ENCODE measurements at places on chromosomes 5 and 9.

- H3K27me3 ChIP-seq = no peaks in the 10 kb centered on the region
- H3K4me3 ChIP-seq = no peak overlapping the region
- H3K27ac ChIP-seq = no peak overlapping the region
- H3K4me1 ChIP-seq = no peaks in the 10 kb centered on the region
- H3K36me3 ChIP-seq = no peaks in the 10 kb centered on the region
Observed at GRCh38 chr9:72137697-72138365, 11.4 kb upstream of the GDA start.

- H3K36me3 ChIP-seq = no peaks in the 10 kb centered on the region
- H3K27ac ChIP-seq = no peak overlapping the region
- H3K4me3 ChIP-seq = no peak overlapping the region
- no peak for ATAC-seq
- H3K4me1 ChIP-seq = no peaks in the 10 kb centered on the region
Observed at GRCh38 chr5:107915176-107915812, 244.6 kb upstream of the EFNA5 start.

DNA sequence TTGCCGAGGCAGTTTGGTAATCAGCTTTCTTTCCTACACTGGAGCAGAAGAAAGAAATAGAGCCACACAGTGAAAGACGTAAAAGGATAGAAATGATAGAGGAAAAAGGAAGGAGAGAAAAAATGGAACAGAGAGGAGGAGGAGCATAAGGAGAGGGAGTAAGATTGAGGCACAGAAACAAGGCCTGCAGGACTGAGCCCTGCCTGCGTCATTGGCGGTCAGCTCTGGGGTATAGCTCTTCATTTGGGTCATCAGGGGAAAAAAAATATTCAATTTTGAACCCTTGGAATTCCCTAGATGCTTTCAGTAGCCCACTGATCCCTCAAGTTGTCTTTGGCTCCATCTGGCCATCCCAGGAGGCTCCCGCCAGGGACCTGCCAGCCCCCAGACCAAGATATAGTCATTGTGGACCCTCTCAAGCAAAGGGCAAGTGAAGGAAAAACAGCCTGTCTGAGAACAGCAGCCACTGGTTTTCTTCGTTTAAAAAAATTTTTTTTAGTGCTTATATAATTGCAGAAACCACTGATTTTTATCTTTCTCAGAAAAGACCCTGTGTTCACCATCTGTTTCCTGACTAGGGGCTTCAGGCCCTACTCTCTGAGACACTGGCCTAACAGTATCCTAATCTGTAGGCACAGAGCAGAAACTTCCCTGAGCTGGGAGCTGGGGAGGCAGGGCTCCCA, 31.3 kb upstream of the MATR3 start:
- no peak for ATAC-seq
- H3K4me3 ChIP-seq = no peak overlapping the region
- H3K27me3 ChIP-seq = no peaks in the 10 kb centered on the region
- no peaks in the 10 kb centered on the region for H3K36me3 ChIP-seq
- H3K4me1 ChIP-seq = no peaks in the 10 kb centered on the region

DNA sequence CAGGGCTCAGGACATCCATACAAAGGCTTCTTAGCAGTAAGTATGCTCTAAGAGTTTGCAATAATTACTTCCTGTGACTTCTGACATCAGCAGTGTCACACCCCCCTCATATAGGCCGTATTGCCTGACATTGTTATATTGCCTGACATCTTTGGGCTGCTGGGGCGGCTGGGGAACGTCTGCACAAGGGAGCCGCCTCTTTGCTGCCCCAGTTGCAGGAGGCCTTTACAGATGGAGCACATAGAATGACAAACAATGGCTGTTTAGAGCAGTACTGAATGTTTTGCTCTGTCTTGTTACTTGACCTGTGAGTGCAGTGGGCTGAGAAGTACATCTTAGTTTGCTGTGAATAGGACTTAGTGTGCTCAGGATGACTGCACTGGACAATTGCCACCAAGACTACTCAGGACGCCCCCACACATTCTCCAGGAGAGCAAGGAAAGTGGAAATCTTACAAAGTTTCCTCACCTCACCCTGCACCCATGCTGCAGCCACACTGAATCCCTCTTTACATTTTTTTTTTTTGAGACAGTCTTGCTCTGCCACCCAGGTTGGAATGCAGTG, 65.4 kb upstream of the SPOCK1 start:
- H3K4me1 ChIP-seq = no peaks in the 10 kb centered on the region
- H3K36me3 ChIP-seq = no peaks in the 10 kb centered on the region
- H3K27ac ChIP-seq = no peak overlapping the region
- H3K27me3 ChIP-seq = peaks cover 4% of the 10 kb centered on the region

DNA sequence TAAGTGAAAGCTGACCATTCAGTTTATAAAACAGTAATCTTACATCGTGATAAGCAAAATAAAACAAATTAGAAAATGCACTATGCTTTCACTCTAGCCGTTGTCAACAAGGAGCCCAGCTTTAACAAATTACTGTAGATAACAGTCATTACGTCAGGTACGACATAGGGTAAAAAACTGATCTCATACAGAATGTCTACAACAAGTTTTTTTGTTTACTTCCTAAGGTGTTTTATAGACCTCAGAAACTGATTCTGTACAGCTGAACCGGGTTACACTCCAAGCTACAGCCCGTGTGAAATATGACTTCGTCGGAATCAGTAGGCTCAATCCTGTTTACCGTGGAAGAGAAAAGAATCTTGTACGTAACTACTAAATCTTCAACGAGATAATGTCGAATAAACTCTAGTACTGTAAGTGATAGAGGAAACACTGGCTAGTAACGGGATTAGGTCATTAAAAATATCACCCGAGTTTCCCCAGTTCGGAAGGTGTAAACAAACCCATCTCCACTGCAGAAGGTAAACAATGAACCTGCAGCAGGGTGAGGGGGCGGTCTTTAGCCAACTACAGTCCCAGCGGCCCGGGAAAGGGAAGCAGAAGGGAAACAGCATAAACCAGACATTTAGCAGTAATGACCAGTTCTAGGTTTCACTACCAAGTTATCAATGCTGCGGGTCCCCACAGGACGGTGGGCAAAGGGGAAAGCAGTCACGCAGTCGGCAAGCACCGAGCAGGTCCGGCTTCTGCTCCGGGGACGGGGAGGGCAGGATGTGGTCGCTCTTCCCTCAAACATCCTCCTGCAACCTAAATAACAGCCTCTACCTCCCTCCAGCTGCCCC, 1.1 kb downstream of the RICTOR start:
- H3K36me3 ChIP-seq = peaks cover 4% of the 10 kb centered on the region
- H3K4me3 ChIP-seq = peak overlapping the region; percentile 87
- ATAC-seq = peak; percentile 1
- H3K27me3 ChIP-seq = no peaks in the 10 kb centered on the region
- peaks cover 12% of the 10 kb centered on the region for H3K4me1 ChIP-seq
- peak overlapping the region; percentile 97 for H3K27ac ChIP-seq
